ENCODE measurements at places on chromosomes 13 and 19. TPM values are rescaled to one million over a fixed set of nuclear protein-coding genes. Genes with fewer than 3 reads are reported as not detected.

GJB6 gene
- 0.84 TPM for polyA plus RNA-seq

GRCh38 chr13:50080203-50080910, 65.1 kb downstream of the KCNRG start:
- peaks cover 34% of the 10 kb centered on the region for H3K4me1 ChIP-seq
- no peaks in the 10 kb centered on the region for H3K36me3 ChIP-seq
- H3K4me3 ChIP-seq, result peak overlapping the region; percentile 90

DCT gene
- polyA plus RNA-seq, result 0.77 TPM

LEUTX gene
- polyA plus RNA-seq, result not detected

KLK4 gene
- not detected for polyA plus RNA-seq

- no peak overlapping the region for H3K4me3 ChIP-seq
- H3K27me3 ChIP-seq, result no peaks in the 10 kb centered on the region
- H3K36me3 ChIP-seq, result no peaks in the 10 kb centered on the region
- DNase-seq, result no peak
Measured at GRCh38 chr13:103184413-103184812, 118.2 kb upstream of the SLC10A2 start.

LRRC25 gene
- not detected for polyA plus RNA-seq
